Activated CD8-positive, alpha-beta T cell treated with anti-CD3 and anti-CD28 coated beads, Interleukin-2, amount 10 ng/mL, durations not matched to agents 7 days and 5 days (primary cell): ENCODE measurements at places on chromosomes 2 and 18. TPM values are rescaled to one million over a fixed set of nuclear protein-coding genes. Genes with fewer than 3 reads are reported as not detected.

- no peak for DNase-seq
- H3K4me3 ChIP-seq, result no peak overlapping the region
- no peak overlapping the region for H3K27ac ChIP-seq
- no peaks in the 10 kb centered on the region for H3K36me3 ChIP-seq
- no peaks in the 10 kb centered on the region for H3K4me1 ChIP-seq
These were observed 8.2 kb downstream of the GDF7 start for GRCh38 chr2:20674974-20675679.

- peaks cover 32% of the 10 kb centered on the region for H3K4me1 ChIP-seq
- peaks cover 11% of the 10 kb centered on the region for H3K27me3 ChIP-seq
- H3K27ac ChIP-seq, result peak overlapping the region; percentile 89
- peaks cover 3% of the 10 kb centered on the region for H3K36me3 ChIP-seq
- no peak for DNase-seq
These were observed 604 bp upstream of the STK11IP start for GRCh38 chr2:219596954-219597551.

Gene SCN2A
- total RNA-seq, result 0.13 TPM

DNA sequence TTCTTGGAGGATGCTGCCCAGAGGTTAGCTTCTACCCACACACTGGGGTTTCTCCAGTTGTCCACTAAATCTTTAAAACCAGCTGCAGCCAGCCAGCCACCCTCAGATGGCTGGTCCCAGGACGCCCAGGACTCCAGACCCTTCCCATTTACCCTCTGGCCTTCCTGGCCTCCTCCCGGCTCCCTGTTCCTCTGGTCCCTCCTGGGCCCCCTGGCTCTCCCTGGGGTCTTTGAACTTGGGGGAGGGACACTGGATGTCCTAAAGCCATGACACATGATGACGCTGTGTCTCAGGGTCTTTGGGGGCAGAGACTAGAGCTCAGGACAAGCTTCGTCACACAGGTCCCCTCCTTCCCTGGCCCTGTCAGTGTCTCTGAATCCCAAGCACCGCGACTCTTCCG, 201.1 kb upstream of the HDAC4 start:
- DNase-seq, result no peak
- peaks cover 11% of the 10 kb centered on the region for H3K4me1 ChIP-seq
- peaks cover 5% of the 10 kb centered on the region for H3K27me3 ChIP-seq
- H3K36me3 ChIP-seq, result no peaks in the 10 kb centered on the region
- peak overlapping the region; percentile 63 for H3K27ac ChIP-seq
- H3K4me3 ChIP-seq, result no peak overlapping the region

DNA sequence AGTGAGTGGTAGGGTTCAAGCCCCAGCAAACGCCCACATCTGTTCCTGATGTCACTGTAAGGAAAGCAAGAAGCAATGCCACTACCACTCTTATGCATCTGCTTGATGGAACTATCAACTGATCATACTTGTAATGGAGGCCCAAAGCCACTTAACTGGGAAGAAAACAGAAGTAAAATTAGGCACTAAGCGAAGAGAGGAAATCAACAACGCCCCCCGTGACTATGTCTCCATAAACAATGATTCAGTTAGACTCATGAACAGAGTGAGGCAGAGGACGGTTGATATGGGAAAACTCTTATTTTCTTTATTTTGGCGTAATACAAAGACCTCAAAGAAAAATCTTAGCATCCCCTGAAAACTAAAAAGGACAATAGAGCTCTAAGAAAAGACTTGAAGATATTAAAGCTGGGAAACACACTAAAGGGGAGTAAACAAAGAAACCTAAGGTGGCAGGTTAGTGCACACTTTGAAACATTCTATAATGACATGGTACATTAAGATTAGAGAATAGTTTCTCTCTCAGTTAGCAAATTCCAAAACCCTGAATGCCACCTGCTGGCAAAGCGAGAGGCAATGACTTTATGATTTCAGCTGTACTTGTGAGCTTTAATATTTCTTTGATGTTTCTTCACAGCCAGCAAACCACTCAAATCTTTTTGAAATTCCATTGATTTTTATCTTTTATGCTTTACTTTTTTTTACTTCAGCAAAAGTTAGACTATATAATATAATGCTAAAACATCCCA, 86.5 kb downstream of the LRP2 start:
- no peak for DNase-seq
- H3K4me3 ChIP-seq, result no peak overlapping the region
- H3K27ac ChIP-seq, result no peak overlapping the region
- no peaks in the 10 kb centered on the region for H3K4me1 ChIP-seq
- peaks cover 32% of the 10 kb centered on the region for H3K27me3 ChIP-seq
- H3K36me3 ChIP-seq, result no peaks in the 10 kb centered on the region
